ENCODE measurements at places on chromosomes 16 and 17. TPM values are rescaled to one million over a fixed set of nuclear protein-coding genes. Genes with fewer than 3 reads are reported as not detected.

Gene EVPLL
- total RNA-seq = not detected

Gene SLC6A2
- not detected for total RNA-seq

Gene TBC1D3I
- total RNA-seq = 0.96 TPM

- no peak for DNase-seq
- H3K4me3 ChIP-seq = no peak overlapping the region
- H3K36me3 ChIP-seq = no peaks in the 10 kb centered on the region
- H3K27ac ChIP-seq = peak overlapping the region; percentile 41
Measured at GRCh38 chr17:77322514-77323412, 182.0 kb downstream of the SEC14L1 start.

- peak overlapping the region; percentile 83 for H3K27ac ChIP-seq
- H3K27me3 ChIP-seq = no peaks in the 10 kb centered on the region
- peaks cover 39% of the 10 kb centered on the region for H3K36me3 ChIP-seq
- no peak overlapping the region for H3K4me3 ChIP-seq
Measured at GRCh38 chr17:75064867-75065561, 18.0 kb downstream of the KCTD2 start.

DNA sequence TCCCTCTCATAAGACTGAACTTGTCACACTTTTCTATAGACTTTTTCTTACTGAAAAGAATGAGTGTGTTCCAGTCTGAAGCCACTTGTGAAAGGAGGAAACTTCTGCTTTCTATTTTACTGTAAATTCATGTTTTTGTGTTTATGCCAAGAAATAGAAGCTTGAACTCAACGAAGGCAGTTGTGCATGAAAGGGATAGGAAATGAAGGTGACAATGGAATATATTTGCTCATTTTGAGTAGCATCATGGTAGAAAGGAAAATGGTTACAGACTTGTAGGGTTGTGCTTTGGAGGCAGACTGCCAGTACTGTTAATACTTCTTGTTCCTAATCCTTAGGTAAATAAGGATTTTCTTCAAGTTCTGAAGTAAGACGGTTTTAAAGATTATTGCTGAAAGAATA lies 8.1 kb downstream of the CLTC start:
- H3K36me3 ChIP-seq = peaks cover 39% of the 10 kb centered on the region
- H3K4me1 ChIP-seq = peaks cover 58% of the 10 kb centered on the region
- DNase-seq = no peak
- H3K27ac ChIP-seq = no peak overlapping the region
- H3K4me3 ChIP-seq = no peak overlapping the region

GRCh38 chr16:64469351-64469750 lies 652.5 kb downstream of the CDH11 start:
- H3K27ac ChIP-seq = no peak overlapping the region
- no peaks in the 10 kb centered on the region for H3K27me3 ChIP-seq

- H3K27me3 ChIP-seq = peaks cover 2% of the 10 kb centered on the region
- peaks cover 11% of the 10 kb centered on the region for H3K36me3 ChIP-seq
- DNase-seq = no peak
- H3K4me1 ChIP-seq = peaks cover 51% of the 10 kb centered on the region
- peak overlapping the region; percentile 31 for H3K27ac ChIP-seq
Measured at GRCh38 chr16:11615748-11616447, 29.2 kb upstream of the LITAF start.

GRCh38 chr16:50285406-50286003 lies 19.2 kb downstream of the ADCY7 start:
- peaks cover 45% of the 10 kb centered on the region for H3K36me3 ChIP-seq
- no peak for DNase-seq
- peak overlapping the region; percentile 19 for H3K27ac ChIP-seq
- H3K27me3 ChIP-seq = no peaks in the 10 kb centered on the region
- H3K4me3 ChIP-seq = no peak overlapping the region

GRCh38 chr17:41455236-41455635 lies 11.9 kb downstream of the KRT32 start:
- no peak for DNase-seq
- H3K4me1 ChIP-seq = no peaks in the 10 kb centered on the region
- H3K4me3 ChIP-seq = no peak overlapping the region
- no peak overlapping the region for H3K27ac ChIP-seq

- peaks cover 24% of the 10 kb centered on the region for H3K4me1 ChIP-seq
- peaks cover 7% of the 10 kb centered on the region for H3K27me3 ChIP-seq
- peak overlapping the region; percentile 79 for H3K4me3 ChIP-seq
Measured at GRCh38 chr16:71288570-71288889, 672 bp downstream of the CMTR2 start.

All from activated CD4-positive, alpha-beta T cell treated with anti-CD3 and anti-CD28 coated beads, Interleukin-2, amount 10 ng/mL, durations not matched to agents 7 days and 5 days (primary cell).